ENCODE measurements at places on chromosomes 5 and 9.

DNA sequence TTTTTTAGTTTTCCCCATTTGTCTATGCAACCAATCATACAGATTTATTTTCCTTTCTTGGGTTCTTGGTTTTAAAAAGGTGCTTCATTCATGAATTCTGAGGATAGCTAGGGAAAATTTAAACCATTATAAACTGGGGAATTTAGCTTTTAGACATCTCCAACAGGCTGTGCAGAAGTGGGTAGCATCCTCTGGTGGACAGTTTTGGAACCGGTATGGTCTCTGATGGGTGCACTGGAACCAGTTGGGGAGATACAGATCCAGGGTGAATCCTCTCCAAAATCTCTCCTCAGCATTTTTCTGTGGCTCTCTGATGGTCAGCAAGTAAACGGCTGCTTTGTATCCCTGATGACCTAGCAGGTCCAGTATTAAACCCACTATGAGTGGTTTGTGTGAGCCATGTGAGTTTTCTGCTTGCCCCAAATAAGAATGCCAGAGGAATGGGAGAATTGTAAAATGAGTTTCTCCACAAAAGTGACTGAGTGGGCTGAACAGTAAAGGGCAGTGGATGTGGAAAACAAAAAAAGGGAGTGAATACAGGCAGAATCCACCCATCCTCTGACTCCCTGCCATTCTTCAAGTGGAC lies 9.1 kb upstream of the DNAJC25 start:
- DNase-seq = peak; percentile 66

DNA sequence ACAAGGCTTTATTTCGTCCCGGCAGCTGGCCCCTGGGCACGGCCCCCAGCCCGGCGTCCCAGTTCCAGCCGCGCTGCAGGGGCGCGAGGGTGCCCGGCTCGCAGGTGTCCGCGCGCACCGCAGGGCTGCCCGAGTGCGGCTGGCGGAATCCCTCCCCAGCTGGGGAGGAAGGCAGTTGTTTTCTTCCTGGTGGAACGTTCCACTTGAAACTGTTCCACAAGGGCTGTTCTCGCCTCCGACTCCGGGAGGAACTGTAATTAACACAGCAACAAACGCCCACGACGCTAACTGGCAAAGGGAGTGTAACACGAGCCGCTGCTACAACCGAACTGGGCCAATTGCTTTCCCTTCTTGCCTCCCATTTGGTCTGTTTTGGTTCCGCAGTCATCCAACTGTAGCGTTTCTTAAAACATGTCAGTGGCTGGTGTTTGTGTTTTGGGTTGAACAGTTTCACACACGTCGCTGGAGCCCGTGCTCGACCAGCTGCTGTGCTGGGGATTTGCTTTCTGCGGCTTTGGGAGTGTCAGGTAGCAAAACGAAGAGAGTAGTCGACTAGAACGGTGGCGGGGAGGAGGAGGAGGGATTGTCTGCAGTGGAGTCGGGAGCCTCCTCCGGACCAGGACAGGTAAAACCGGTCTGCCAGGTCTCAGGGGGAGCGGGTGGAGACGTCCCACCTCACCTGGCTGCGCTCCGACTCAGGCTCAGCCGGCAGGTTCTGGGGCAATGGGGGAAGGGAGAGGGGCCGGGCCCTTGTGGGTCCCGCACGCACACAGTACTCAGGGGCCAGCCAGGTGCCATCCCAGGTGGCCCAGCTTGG lies 131.6 kb upstream of the NIPBL start:
- peak; percentile 97 for DNase-seq

GRCh38 chr9:115006660-115007059 lies 76.3 kb upstream of the TNFSF8 start:
- peak; percentile 39 for DNase-seq

GRCh38 chr5:126370796-126371718 lies 52.2 kb upstream of the GRAMD2B start:
- DNase-seq = peak; percentile 53

- DNase-seq = no peak
These were observed 117.9 kb upstream of the CDH18 start for GRCh38 chr5:20105915-20106314.

DNA sequence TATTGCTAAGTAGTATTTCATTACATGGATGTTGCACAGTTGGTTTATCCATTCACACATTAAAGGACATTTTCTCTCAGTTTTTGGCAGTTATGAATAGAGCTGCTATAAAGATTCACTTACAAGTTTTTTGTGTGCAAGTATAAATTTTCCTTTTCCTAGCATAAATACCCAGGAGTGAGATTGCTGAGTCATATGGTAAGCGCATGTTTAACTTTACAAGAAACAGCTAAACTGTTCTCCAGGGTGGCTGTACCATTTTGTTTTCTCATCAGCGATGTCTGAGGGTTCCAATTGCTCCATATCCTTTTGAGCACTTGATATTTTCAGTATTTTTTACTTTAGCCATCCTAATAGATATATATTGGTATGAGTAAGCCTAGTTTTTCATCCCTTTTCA lies 16.4 kb upstream of the ABCA1 start:
- DNase-seq = no peak

GRCh38 chr5:176959051-176959450 lies 47.5 kb downstream of the UIMC1 start:
- DNase-seq = no peak

- DNase-seq = no peak
These were observed 102.5 kb upstream of the PANK3 start for GRCh38 chr5:168681556-168682183.

- no peak for DNase-seq
These were observed 8.0 kb downstream of the GLIPR2 start for GRCh38 chr9:36144309-36145232.

DNA sequence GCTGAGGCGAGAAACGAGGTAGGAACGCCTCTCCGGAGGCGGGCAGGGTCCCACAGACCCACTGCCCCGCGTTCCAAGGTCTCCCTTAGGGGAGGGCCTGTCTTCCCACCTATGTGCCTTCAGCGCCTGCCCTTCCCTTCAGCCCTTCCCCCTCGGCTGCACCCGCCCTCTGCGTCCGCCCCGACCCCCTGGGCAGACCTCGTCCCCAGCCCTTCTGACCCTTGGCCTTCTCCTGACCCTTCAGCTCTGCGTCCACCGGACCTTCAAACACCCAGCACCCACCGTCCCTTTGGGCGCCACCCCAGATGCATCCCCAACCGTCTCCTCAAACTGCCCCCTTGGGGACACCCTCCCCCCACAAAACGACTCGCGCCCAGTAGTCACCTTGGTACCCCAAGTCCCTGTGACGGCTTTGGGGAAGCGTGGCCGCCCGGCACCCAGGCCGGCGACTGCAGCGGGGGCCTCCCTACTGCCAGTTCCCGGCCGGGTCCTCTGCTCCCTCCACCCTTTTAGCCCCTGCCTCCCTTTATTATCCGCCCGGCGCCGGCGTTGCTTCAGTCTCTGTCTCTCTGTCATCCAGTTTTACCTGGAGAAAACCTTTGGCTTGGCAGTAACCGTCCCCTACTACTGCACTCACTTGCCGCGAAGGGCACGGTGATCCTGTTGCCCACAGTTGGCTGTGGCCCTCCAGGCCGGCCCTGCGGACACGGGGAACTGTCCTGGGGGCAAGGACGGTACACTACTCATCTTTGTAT lies 421 bp downstream of the RUSC2 start:
- peak; percentile 42 for DNase-seq

DNA sequence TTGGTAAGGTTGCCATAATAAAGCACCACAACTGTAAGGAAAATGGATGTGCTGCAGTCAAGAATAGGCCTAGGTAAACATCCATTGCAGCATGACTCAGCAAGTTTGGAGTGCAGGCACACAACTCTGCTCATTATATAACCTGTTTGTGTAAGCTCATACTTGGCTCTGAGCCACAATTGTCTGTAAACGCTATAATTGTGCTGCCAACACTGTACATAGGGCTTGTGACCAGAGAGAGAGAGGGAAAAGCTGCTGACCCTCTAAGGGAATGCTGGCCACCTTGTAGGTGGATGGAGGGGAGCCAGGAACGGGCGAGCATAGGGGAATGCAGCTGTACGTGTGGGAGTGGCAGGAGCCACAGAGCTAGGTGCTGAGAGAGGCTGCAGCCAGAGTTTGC lies 2186.5 kb upstream of the ACO1 start:
- DNase-seq = peak; percentile 10

- DNase-seq = no peak
These were observed 6.8 kb downstream of the UBE2R2 start for GRCh38 chr9:33823801-33824200.
